ENCODE measurements at places on chromosomes 4 and X. TPM values are rescaled to one million over a fixed set of nuclear protein-coding genes. Genes with fewer than 3 reads are reported as not detected.

- DNase-seq, result no peak
These were observed 134.7 kb downstream of the PALLD start for GRCh38 chr4:168631241-168632162.

GRCh38 chr4:94843216-94843615 lies 85.5 kb downstream of the BMPR1B start:
- DNase-seq, result no peak

The GCNA gene
- 4.1 TPM for total RNA-seq

DNA sequence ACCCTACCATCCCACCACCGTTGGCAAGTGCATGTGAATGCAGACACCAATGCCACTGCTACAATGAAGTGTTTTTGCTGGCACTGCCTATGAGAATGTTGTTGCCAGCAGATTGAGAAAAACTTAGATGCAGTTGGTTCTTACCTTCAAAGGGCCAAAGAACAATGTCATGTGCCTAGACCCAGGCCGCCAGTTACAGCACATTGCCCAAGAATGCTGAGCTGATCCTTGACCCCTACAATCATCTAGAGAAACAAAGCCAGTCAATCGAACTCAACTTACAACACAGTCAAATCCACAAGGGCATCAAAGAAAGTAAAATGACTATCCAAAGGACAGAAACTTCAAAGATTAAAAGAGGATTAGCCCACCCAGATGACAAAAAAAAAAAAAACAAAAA lies 102.4 kb upstream of the SPIN4 start:
- no peak for DNase-seq

The ZNF711 gene
- 9.9 TPM for total RNA-seq

GRCh38 chrX:51825436-51825835 lies 68.0 kb upstream of the MAGED1 start:
- DNase-seq, result no peak

Data from kidney epithelial cell (primary cell).